NCI-H187 (cell line): ENCODE measurements at places on chromosomes 2 and 18.

- no peak for DNase-seq
Measured at GRCh38 chr2:240245184-240245583, 104.7 kb upstream of the OTOS start.

- DNase-seq, result no peak
Measured at GRCh38 chr18:11159844-11160243, 10.5 kb upstream of the PIEZO2 start.

- no peak for DNase-seq
Measured at GRCh38 chr2:178271629-178272333, 77.5 kb downstream of the OSBPL6 start.

DNA sequence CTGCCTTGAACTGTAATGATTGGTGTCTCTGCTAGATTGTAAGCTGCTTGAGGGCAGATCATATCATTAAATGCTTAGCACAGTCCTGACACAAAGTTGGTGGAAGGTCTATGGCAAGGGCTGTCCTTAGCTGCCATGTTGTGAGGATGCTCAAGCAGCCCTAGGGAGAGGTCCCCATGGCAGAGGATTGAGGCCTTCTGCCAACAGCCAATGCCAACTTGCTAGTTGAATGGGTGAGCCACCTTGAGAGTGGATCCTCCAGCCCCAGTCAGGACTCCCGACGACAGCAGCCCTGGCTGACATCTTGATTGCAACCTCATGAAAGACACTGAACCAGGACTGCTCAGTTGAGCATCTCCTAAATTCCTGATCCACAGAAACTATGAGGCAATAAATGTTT is 115.3 kb upstream of the SMAD2 start:
- DNase-seq, result no peak

DNA sequence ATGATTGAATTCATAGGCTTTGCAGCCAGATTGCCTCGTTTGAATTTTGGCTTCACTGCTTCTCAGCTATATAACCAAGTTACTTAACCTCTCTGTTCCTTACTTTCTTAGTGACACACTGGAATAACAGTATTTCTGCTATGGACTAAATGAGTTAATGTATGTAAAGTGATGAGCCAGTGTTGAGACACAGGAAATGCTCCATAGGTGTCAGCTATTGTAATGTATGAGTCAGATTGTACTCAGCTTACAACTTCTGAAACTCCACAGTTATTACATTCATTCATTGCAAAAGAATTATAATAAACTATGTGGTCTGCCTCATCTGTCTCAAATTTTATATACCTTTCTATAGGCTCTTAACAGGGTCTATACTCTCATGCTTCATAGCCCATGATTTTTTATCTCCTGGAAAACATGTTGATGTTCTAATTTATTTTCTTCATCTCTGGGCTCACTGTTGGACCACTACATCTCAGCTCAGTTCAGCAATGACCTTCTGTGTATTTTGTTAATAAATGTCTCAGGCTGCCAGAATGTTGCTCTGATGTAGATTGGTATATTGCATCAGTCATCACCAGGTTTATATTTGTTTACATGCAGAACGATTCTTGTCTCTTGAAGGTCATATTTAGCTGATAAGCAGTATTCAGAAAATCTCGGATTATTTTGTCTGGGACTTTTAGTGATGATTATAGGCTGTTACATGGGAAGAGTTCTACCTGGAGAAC is 76.2 kb downstream of the MAP3K20 start:
- DNase-seq, result no peak

DNA sequence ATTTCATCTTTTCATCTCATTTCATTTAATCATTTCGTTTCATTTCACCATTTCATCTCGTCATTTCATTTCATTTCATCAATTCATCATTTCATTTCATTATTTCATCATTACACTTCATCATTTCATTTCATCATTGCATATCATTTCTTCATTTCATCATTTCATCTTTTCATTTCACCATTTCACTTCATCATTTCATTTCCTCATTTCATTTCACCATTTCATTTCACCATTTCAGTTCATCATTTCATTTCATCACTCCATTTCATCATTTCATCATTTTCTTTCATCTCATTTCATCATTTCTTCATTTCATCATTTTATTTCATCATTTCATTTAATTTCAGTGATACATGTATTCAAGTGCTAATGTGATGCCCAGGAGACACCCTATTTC is 127.1 kb downstream of the ANKRD30BL start:
- DNase-seq, result no peak

DNA sequence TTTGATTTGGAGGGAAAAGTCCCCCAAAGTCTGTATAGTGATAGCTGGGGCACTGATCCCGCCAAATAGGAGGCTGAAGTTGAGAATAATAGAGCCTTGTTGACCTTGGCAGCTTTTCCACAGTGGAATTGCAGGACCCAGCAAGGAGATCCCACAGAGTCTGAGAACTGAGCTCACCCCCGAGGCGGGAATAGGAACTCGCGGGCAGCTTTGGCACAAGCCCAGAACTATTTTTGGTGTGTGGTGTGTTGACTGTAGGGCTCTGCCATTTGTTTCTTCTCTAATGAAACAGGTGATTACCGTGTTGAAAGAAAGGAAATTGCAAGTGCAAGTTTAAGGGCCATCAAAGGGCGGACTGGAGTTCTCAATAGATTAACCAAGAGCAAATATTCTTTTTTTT is 34.0 kb downstream of the SH3RF3 start:
- no peak for DNase-seq

DNA sequence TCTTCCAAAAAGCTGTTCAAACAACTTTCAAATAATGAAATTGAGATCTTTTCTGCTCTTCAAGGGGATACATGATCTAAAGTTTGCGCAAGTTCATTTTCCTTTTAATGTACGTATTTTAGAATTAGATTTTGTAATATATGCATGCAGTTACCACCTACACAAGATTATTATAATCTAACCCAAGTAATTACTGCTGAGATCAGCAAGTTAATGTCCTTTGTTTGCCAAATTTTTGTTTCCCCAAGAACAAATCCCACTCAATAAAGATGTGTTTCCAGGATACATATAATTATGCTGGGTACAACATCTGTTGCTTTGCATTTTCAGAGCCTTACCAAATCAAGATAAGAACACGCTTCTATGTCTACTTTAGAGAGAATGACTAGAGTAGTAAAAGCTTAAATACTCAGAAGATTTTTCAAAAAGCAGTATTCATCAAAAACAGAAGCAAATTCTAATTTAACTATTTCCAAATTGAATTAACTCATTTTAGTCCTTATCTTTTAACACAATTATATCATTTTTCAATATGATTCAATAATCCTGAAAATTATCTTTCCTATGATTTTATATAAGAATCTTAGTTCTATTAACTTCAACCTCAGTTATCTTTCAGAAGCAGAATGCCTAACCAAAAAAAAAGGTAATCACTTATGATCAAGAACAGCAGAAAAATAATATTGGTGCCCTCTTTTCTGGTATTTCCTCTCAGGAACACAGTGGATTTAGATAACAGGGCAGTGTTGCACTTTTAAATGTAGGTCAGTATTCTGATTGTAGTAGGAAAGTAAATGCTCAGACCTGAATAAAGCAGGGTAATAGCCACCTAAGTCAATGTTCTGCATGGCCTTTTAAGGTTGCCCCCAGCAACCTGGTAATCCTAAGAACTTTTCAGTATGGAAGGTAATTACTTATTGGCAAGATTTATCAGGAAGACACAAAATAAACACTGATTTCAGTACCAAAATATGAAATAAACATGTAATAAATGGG is 28.0 kb downstream of the CERKL start:
- DNase-seq, result no peak

DNA sequence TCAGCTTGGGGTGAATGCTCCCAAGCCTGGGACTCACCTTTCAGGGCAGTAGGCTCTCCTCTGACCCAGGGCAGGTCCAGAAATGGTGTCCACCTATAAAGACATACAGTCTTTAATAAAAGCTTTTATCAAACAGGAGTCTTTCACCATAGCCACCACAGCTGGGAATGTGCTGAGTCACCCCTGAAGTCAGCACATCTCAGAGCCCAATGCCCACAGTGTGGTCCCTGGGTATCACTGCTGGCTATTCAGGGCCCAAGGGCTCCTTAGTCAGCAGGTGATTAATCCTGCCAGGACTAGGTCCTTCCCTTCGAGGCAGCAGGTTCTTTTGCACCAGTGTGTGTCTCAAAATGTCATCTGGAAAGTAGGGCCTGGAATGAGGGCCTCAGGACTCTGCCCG is 181.9 kb downstream of the MEMO1 start:
- DNase-seq, result no peak
